ENCODE measurements at places on chromosomes 3 and 15. TPM values are rescaled to one million over a fixed set of nuclear protein-coding genes. Genes with fewer than 3 reads are reported as not detected.

GRCh38 chr15:90851114-90851513, 17.3 kb upstream of the FURIN start:
- no peak for ATAC-seq

DNA sequence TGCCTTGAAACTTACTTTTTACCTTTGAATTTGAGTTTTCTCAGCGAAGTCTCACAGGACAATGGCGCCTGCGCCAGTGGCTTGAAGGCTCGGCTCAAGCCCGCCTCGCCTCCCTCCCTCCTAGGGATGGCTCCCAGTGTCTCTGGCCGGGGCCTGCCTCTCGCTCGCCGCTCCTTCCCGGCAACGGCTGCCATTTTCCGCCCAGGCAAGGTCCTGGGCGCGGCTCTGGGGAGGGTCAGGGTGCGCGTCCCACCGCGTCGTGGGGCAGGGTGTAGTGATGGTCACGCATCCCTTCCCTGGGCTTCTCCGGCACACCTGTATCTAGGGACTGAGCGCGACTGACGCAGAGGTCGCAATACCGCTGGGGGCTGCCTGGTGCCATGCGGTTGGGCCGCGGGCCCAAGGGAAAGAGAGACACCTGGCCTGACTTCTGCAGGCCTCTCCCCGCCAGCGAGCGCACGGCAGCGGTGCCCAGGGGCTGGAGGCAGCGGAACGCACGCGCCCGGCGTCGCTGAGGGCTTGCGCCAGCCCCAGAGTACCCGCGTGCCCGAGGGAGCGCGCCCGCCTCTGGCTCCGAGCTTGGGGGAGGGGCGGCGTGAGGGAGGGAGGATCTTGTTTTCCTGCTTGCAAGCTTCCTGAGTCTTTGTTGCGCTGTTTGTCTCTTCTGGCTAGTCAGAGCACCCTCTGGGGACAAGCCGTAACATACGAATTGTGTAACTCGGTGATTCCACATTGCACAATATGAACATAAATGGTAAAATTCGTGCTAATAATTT, 20.7 kb upstream of the FEM1B start:
- ATAC-seq: peak; percentile 96

DNA sequence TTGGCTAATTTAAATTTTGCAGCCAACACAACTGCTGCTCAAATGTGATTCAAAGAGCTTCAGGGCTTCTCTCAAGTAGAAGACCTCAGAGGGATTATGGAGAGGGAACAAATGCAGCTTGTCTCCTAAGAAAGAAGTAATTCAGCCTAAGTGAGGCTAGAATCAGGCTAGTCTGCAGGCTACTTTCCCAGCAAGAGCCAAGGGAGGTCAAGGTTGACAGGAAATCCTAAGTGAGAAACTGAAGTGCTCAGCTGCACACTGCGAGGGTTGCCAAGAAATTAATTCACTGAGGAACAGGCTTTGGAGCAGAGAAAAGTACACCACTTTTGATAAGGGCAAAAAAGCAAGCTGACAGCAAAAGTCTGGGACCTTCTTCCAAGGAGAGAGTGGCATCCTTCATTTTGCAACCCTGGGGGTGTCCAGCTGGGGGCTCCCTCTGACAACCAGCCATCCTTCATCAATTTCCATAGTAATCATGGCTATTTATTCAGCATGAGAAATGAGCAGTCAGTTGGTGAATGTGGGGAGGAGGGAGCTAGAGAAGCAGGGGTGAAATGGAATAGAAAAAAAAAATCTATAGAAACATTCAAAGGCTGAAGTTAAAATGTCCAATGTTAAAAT, 646.4 kb upstream of the ADAMTS9 start:
- no peak for ATAC-seq

GRCh38 chr15:50262533-50262932, 3.0 kb downstream of the HDC start:
- ATAC-seq: no peak

The GHRL gene
- total RNA-seq: not detected

The EFCC1 gene
- total RNA-seq: 5.7 TPM

The GOLGA8Q gene
- 1.5 TPM for total RNA-seq

GRCh38 chr3:43287500-43287873, 1.1 kb downstream of the SNRK start:
- ATAC-seq: no peak

DNA sequence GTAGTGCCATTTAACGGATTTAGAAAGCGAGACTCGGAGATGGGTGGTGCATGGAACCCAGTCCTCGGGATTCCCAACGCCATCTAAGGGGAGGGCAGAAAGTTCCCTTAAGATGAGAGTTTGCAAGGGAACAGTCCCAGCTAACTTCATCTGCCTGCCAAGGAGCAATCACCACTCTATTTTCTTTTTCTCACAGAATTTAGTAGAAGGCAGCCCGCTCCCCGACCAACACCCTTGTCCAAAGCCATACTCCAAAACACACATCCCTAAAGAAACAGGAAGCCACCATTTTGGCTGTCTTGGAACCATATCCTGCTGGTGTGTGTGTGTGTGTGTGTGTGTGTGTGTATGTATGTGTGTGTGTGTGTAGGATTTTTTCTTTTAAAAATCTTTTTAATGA, 7.1 kb upstream of the FGD5 start:
- ATAC-seq: no peak

The MAN2C1 gene
- total RNA-seq: 78.2 TPM

The LIPC gene
- 0.50 TPM for total RNA-seq

- ATAC-seq: no peak
Observed at GRCh38 chr15:73346735-73347312, 21.9 kb downstream of the HCN4 start.

DNA sequence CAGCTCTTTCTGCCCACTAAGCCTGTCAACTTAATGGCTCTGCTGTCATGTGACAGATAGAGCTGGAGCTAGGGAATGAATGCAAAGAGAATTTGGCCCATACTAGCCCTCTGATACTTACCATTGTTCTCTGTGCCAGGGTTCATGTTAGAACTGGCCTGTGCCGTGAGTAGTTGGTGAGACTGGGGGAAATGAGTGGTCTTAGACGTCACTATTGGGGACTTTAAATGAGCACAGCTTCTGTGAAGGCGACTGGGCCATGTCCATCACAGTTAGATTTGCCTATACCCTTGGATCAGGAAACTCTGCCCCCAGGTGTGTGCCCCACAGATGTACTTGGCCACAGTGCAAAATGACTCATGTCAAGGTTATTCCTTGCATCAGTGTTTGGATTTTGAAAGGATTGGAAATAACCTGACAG, 124.9 kb downstream of the PTPRG start:
- no peak for ATAC-seq

- no peak for ATAC-seq
Observed at GRCh38 chr3:167110901-167111300, 269.2 kb downstream of the ZBBX start.

DNA sequence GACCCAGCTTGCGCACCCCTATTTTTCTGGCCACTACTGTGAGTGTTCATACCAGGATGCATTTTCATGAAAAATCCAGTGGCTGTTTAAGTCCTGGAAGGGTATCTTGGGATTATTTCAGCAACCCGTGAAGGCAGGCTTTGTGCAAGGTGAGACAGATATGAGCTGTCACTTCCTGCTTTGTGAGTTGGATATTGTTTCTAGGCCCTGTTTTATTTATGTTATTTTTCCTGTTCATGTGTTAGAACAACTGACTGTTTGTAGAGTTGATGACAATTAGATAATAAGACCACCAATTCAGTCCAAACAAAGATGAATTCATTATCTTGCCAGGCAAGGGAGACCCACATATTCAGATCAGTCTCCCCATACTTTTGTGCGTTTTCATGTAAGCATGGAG, 42.5 kb downstream of the ZBTB38 start:
- no peak for ATAC-seq

GRCh38 chr3:170098753-170099152, 61.0 kb downstream of the GPR160 start:
- no peak for ATAC-seq

GRCh38 chr3:59429198-59429597, 379.4 kb upstream of the CFAP20DC start:
- ATAC-seq: no peak

- peak; percentile 70 for ATAC-seq
Observed at GRCh38 chr15:99452728-99453636, 112.8 kb upstream of the MEF2A start.

DNA sequence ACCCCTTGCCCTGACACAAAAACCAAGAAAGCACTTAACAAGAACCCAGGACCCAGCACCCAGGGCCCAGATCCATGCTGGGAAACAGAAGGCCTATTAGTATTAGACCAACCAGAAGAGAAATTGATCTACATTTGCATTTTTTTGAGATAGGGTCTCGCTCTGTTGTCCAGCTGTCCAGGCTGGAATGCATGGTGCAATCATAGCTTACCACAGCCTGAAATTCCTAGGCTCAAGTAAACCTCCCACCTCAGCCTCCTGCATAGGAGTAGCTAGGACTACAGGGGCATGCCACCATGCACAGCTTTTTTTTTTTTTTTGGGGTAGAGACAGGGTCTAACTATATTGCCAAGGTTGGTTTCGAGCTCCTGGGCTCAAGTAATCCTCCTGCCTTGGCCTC, 26.4 kb downstream of the CCDC12 start:
- no peak for ATAC-seq

- no peak for ATAC-seq
Observed at GRCh38 chr15:45780352-45780751, 145.5 kb downstream of the SQOR start.

GRCh38 chr3:161139686-161140085, 34.5 kb upstream of the B3GALNT1 start:
- ATAC-seq: no peak

DNA sequence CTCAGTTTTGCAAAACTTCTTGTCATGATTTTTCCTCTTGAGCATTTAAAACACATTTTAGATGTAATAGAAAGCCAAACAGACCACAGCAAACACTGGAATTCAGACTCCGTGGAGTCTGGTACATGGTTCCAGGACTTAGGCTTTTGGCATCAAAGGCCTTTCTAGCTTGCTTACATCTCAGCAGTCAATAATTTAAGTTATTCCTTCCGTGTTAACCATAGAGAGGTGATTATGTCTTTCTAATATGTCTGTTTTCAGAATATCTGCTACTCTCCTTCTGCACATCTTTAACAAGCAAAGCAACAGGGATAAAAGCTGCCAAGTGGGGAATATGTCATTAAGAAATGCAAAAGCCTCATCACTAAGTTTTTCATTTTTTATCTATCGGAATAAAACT, 171.7 kb upstream of the CRBN start:
- ATAC-seq: no peak

GRCh38 chr15:96369825-96370621, 39.5 kb downstream of the NR2F2 start:
- ATAC-seq: no peak

- no peak for ATAC-seq
Observed at GRCh38 chr3:179672918-179673317, 20.1 kb downstream of the USP13 start.

DNA sequence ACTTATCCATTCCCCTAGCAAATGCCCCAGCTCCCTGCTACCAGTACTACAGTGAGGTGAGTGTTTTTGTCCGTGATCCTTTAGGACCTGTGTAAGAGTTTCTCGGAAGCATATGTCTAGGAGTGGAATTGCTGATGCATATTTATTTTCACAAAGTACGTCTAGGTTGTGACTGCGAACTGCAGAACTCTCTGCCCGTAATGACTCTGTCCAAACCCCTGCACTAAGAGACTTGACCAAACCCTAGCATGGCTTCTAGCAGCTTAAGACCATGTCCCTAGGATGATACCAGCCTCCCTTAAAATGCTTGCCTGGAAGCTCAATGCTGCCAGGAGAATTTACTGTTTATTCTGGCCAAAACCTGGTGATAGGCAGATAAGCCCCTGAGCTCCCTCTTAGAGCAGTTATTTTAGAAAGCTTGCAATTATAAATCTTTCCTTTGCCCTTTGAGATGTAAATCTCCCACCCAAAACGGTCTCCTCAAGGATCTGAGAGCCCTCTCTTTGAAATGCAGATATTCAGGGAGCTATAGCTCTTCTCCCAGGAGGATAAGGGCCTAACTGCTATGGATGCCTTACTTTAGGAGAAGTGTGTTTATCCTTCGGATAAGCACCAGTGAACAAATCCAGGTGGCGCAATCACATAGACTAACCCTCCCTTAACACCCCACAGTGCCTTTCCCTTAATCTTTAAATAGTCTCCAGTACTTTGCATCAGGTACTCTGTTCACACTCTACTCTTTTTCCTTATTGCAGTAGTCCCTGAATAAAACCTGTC, 14.7 kb upstream of the CA12 start:
- no peak for ATAC-seq

GRCh38 chr3:193972832-193973231, 163.1 kb upstream of the HES1 start:
- no peak for ATAC-seq

The C3orf20 gene
- total RNA-seq: not detected

GRCh38 chr15:82774496-82774895, 31.4 kb downstream of the FSD2 start:
- ATAC-seq: no peak

DNA sequence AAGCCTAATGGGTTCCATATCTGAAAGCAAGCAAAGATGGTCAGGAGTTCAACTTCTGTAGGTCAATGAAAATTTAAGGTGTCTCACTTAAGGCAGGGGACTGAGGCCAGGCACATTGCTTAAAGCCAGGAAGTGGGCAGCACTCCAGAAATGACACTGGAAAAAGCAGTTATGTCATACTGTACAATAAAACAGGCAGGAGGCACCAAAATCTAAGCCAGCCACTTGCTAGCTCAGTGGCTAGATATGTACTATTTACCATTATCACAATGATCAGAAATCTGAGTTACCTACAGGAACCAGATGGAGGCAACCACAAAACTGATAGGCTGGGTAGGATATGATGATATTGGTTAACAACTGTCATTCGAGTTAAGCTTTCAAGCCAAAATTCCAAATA, 57.3 kb downstream of the FRMD5 start:
- no peak for ATAC-seq

DNA sequence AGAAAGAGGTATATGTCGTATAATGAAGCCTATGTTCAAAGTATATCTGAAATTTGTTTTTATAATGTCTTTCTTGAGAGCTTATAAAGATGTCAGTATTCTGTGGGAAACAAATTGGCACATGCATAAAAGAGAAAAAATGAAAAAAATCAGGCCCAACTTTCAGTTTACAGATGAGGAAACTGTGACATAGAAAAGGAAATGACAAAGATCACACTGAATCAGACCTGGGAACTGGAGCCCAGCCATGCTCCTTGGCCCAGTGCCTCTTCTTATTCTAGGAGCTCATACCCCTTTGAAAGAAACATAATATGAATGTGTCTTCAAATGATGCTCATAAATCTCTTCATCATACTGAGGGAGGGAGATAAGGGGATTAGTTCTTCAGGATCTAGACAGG, 48.4 kb downstream of the TMEM44 start:
- no peak for ATAC-seq

The DNAH12 gene
- total RNA-seq: not detected

The HYAL1 gene
- 5.3 TPM for total RNA-seq

The GREM1 gene
- total RNA-seq: 365 TPM

DNA sequence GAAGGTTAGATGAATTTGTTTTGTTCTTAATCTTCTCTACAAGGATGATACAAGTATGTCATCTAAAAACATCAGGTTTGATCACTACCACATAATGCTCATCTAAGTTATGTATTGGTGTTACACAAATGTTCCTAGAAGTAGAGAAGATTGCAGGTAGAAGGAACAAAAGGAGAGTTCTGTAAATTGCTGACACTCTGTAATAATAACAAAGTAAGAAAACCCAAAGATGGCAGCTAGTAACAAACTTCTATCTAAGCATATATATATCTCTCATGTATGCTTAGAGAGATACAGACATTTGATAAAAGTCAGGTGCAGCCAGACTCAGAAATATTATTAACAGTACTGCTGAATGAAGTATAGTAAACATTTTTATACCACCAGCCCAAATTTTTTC, 20.2 kb upstream of the CFAP44 start:
- ATAC-seq: no peak

Data from gastroesophageal sphincter (tissue), 4 donors.